Fibroblast of skin of scalp (primary cell): ENCODE measurements at places on chromosomes 2 and 18.

DNA sequence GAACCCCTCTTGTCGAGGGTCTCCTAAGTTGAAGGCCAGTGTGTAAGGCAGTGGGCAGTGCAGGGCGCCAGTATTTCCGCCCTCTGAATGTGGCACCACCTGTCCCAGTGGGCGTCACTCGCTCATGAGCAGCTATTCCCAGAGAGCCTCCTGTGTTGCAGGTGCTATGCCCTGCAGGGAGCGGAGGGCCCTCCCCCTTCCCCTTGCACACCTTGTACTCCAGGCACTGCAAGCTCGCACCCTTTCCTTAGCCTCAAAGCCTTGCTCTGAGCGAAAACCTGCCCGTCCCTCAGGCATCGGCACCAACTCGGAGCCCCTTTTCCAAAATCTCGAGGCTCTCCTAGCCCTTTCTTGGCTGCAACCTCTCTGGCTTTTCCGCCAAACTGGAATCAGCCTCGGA lies 282.7 kb downstream of the AGAP1 start:
- no peak for DNase-seq

GRCh38 chr2:233301248-233301647 lies 6.4 kb upstream of the SAG start:
- no peak for DNase-seq

- no peak for DNase-seq
Observed at GRCh38 chr2:44246436-44246835, 28.8 kb upstream of the SLC3A1 start.

DNA sequence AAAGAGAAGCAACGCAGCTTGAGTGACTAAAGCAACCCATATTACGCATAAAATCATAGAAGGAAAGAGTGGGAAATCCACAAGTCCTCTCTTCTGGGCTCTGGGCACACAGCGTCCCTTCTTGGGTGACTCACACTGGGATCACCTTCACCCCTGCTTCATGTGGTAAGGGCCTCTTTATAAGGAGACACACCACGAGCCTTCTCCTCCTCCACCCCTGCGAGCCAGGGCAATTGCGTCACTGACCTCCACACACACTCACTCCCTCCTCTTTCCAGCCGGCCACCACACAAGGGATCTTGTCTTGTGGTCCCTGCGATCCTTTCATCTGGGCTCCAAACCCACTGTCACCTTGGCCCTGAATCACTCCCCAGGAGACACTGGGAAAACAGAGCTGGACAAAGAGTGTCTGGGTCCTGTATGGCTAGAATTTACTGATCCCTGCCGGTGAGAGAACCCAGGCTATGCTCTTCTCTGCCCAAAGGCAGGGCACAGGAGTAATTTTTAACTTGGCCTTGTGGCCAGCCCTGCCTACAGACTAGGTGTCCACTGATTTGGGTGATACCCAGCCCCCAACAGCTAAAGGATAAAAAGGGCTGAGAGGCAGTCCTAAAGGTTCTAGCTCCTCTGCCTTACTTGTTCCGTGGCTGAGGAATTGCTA lies 35.3 kb downstream of the NHEJ1 start:
- DNase-seq = peak; percentile 24

DNA sequence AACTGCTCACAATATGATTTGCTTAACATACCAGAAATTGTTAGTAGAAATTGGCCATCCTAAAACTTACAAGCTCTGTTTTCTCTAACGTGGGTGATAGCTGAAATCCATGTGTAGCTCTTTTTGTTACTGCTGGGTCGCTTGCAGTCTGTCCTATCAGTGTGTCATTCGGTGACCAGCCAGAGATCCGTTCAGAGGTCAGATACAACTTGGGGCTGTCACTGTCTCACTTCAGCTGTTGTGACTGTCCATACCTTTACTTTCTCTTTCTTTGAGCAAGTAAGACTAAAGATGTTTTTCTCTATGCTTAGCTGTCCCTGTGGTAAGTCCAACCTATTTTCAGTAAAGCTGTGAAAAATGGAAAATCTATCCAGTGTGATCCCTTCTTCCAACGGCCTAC lies 282.9 kb upstream of the KCNH7 start:
- DNase-seq = no peak

DNA sequence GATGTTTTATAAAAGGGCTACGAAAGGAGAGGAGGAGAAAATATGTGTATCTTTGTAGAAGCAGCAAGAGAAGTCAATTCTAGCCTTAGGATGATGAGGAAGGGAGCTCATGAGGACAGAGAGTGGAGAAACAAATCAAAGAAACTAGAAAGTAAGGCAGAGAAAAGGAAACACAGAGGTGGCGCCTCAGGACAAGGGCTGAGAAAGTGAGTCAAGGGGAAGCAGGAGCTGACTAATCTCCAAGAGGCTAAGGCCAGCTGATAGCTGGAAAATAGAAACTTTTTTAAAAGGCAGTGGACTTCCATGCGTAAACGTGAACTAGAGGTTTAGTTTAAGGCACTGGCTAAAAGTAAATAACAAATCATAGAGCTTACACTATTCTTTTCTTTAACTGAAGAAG lies 173.3 kb downstream of the ANKRD44 start:
- DNase-seq = no peak

- no peak for DNase-seq
Observed at GRCh38 chr2:48948400-48949125, 193.0 kb upstream of the LHCGR start.

GRCh38 chr2:31075941-31076590 lies 62.2 kb downstream of the GALNT14 start:
- peak; percentile 50 for DNase-seq

DNA sequence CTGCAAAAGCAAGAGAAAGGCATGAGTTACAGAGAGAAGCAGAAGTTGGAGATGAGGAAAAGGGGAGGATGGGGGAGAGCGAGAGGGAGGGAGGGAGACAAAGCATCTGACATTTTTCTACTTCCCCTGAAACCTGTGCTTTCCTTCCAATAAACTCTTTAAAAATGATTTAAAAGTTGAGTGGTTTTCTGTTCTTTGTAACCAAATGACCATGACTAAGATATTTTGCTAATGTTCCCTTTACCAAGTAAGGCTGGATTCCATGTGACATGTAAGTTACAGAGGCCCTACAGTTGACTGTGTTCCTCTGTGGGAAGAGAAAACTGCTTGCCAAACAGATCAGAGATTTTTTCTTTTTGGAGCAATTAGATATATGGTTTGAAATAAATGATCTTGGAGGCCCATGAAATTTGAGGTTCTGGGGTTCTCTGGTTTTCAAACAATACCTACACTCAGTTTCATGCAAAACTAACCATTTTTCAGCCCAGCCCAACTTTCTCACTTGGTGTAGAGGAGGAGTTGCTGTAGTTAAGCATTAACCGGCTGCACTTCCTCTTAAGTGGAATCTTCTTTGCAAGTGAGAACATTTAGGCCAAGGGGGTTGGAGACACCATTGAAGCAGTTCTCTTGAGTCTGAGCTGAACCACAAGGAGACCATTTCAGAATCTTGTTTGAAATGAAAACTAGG lies 34.5 kb downstream of the INSIG2 start:
- DNase-seq = no peak

DNA sequence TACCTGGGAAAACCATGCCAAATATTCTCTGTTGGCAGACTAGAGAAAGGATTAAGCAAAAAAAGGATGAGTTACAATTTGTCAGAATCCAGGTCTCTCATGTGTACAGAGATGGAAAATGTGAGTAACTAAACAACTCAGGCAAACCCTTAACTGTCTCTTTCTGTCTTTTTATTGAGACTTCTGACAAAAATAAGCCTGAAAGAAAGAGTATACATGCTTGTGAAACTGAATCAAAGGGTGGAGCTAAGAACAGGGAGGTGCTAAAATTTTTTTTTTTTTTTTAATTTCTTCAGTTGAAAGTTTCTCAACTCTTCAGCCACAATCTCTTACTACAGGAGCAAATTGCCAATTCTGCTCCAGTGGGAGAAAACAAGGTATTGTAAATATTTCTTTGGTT lies at the start of gene SERPINB10:
Gene SERPINB10, plus strand, starts transcription at position 295 of the 400 bp plus-strand sequence. CDS start 7,553 bp downstream, outside the sequence.
- no peak for DNase-seq

- no peak for DNase-seq
Observed at GRCh38 chr2:51469102-51469501, 437.2 kb upstream of the NRXN1 start.

- no peak for DNase-seq
Observed at GRCh38 chr2:229733611-229734245, 19.4 kb upstream of the DNER start.

DNA sequence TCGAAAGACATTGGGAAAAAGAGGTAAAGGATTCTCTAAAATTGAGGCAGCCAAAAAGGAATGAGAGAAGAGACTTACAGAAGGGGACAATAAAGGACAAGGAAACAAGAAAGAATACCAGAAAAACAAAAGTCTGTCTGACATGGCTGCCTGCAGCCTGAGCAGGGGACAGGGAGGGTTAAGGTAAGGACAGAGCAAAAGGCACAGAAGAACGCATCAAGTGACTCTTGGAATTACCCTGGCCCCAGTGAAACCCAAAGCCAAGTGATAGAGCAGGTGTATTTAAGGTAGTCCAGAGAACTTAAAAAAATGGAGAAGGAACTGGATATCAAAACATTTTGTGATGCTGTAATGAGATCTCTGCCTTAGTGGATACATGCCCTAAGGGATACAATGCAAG lies 47.1 kb upstream of the XIRP2 start:
- no peak for DNase-seq

DNA sequence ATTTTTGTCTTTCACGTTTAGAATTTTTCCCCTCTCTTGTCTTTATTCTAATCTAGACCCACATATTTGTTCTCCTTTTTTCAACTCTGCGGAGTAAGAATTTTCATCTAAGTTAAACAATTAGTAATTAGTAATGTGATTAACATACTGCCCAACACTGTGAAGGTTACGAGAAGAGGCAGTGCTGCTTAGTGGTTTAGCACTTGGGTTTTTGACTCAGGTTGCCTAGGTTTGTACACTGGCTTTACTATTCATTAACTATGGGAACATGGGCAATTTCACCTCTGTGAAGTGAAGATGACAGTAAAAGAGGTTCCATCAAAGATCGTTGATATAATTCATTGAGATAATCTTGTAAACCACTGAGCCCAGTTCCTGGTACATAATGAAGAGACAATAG lies 82.2 kb upstream of the PNPT1 start:
- DNase-seq = no peak

DNA sequence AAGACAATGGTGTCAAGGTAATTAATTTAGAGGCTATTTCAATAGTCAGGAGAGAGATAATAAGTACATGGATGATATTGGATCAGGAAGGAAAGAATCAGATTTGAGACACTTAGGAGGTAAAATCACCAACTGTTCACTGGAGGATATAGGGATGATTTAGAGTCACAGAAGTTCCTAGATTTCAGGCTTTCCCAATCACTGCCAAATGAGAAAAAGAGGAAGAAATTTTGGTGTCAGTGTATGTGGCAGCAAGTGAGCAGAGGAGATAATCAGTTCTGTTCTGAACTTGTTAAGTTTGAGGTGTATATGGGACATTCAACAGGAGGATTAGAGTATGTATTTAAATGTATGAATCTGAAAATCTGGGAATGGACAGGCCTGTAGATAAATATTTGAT lies 640.4 kb downstream of the NR4A2 start:
- no peak for DNase-seq

- peak; percentile 56 for DNase-seq
Observed at GRCh38 chr2:71783215-71783614, 329.9 kb downstream of the DYSF start.

DNA sequence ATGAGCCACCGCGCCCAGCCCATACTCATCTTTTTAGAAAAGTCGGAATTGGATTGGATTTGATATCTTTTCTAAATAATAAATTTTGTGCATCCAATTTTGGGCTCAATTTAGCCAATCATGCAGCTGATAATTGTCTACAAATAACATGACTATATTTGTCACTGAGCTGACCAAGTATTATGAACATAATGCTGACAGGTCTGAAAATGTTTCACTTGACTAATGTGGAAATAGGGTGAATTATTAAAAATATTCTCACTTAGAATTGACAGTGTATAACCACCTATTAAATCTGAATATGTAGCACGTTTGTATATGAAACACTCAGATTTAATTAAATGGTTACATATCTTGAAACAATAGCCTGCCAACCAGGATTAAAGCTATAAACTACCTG lies 657.2 kb upstream of the FSHR start:
- DNase-seq = no peak

DNA sequence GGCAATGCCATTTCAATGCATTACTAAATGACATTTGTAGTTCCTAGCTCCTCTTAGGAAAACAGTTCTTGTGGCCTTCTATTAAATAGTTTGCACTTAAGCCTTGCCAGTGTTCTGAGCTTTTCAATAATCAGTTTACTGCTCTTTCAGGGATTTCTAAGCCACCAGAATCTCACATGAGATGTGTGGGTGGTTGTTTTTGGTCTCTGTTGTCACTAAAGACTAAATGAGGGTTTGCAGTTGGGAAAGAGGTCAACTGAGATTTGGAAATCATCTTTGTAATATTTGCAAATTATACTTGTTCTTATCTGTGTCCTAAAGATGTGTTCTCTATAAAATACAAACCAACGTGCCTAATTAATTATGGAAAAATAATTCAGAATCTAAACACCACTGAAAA lies 45.3 kb downstream of the HADHB start:
- DNase-seq = no peak

DNA sequence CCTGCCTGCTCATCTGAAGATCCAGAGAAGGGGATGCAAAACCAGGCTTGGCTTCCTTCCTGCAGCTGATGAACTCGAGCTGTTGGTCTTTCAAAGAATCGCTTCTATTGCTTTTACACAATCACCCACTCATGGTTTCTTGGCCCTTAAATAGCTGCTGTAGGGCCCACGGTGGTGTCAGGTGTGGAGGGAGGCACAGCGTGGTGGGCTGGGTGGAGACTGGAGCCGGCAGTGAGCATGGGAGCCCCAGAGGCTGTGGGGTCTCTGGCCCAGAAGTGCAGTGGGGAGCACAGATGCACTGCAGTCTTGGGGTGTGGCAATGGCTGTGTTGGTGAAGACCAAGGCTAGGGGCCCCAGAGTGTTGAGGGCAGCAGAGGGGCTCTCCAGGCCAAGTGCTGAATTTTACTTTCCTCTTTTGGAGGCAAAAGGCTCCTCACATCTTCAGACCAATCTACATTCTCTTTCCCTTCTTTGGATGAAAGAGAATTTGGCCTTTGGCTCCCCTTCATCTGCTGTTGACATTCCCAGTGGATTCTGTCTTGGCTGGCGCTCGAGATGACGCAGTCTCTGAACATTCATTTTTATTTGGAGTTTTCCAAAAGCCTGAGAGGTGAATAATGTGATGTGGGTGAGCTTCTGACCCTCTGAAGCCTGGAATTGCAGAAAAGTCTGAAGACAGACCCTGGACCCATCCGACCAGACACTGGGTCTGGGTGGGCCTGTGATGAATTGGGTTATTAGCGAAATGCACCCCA lies 70.1 kb upstream of the ASB18 start:
- DNase-seq = no peak

DNA sequence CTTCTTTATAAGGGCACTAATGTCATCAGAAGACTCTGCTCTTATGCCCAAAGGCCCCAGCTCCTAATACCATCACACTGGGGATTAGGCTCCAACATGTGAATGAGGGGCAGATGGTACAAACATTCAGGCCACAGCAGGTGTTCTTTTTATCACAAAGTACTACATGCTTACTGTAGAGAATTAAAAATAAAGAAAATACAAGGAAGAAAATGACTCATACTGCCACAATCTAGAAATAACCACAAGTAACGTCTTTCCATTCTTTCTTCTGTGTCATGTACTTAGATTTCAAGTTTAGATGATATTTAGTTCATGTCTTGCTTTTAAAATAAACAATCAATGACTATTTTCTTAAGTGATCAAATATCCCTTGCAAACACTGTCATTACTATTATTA lies 100.3 kb upstream of the NEDD4L start:
- DNase-seq = peak; percentile 47
